Stimulated activated CD4-positive, alpha-beta T cell treated with anti-CD3 and anti-CD28 coated beads, Interleukin-1b, Interleukin-23, amount 100 ng/mL, for 24 hours (primary cell): ENCODE measurements at places on chromosomes 4 and X.

DNA sequence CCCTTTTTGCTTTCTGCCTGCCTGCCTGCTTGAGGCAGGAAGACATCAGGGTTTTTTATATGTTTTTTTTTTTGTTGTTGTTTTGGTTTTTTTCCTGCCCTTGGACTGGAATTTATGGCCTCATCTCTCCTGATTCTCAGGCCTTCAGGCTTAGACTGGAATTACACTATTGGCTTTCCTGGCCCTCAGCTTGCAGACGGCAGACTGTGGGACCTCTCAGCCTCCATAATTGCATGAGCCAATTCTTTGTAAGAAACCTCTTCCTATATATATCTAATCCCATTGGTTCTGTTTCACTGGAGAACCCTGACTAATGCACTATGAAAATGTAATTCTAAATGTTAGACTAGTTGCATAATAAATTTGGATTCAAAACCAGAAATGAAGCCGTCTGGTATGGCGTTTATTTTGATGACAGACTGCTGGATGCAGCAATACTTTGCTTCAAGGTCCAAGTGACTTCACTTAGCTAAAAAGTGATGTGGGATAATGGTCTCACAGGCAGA lies 59.0 kb downstream of the SEL1L3 start:
- no peak for DNase-seq

DNA sequence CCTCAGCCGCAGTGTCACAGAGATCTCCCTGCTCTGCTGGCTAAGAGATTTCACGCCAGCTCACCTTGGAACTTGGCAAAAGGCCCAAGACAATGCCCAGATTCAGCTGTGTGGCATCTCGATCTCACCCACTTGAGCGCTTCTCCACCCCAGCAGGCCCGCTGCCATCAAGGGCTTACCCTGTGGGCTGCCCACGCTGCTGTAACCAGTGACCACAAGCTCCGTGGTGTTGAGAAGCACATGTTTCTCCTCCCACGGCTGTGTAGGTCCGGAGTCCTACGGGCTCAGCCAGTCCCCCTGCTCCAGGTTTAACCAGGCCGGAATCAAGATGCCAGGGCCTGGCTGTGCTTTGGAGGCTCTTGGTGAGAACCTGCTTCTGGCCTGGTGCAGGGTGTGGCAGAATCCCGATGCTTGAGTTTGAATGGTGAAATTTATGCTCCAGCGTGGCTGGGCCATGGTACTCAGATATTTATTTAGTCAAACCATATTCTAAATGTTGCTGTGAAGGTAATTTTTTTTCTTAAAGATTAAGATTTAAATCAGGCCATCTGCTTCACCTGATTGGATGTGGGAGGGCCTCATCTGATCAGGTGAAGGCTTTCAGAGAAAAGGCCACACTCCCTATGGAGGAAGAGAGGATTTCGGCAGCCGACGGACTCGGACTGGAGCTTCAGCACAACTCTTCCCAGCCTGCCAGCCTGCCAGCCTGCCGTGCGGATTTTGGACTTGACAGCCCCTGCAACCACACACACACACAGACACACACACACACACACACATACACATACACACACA lies 24.8 kb upstream of the ADRA2C start:
- no peak for DNase-seq

DNA sequence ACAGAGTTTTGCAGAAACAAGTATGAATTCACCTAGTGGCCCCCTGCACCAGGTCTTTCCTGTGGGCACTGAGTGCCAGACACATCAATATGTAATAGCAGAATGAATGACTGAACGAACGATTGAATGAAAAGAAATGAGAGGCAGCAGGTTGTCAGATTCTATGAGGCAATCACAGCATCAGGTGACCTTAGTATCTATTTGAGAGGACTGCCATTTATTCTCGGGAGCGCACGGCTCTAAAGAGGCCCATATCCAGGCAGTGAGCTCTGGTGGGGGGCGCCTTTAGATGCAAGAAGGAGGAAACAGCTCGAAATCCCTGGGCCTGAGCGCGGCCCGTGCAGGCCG lies 528 bp upstream of the SLC25A4 start:
- no peak for DNase-seq

DNA sequence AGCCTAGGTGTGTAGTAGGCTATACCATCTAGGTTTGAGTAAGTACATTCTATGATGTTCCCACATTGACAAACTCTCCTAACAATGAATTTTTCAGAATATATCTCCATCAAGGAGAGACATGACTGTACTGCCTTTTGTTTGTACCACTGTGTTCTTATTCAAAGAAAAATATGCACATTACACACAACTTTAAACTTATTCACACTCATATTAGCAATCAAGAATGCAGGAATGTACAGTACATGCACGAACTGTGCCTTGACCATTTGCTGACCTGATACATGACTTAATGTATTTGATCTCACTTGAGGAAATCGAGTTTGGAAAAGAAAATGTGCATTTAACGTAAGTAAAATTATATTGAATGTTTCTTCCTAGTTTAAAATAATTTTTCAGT lies 525.1 kb upstream of the AGA start:
- no peak for DNase-seq

DNA sequence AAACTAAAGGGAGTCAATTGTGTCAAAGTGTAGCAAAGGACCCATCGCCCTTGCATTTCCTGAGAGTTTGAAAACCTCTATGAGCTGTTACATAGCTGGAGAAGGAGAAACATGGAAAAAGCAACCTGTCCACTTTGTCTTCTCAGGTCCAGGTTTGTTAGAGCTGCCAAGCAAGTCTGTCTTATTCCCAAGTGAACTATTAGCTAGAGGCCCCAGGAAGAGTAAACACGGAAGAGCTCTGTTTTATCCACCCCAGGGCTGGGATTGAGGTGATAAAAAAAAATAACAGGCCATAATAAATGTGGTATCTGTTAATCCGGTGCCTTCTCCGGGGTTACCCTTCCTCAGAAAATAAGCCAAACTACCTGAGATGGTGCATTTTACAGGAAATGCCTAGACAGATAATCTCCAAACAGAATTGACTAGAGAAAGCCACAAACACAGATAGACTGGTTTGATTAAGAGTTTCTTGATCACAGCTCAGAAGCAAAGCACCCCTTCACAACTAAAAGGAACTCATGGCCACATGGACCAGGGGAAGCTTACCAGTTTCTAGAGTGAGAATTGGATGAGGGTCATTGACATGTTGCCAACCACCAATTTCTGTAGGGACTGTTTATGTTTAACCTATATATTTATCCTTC lies 35.9 kb upstream of the RELL1 start:
- no peak for DNase-seq

GRCh38 chr4:4572821-4573220 lies 31.0 kb upstream of the STX18 start:
- no peak for DNase-seq

- DNase-seq: no peak
These were observed 124.2 kb upstream of the EOLA2 start for GRCh38 chrX:150062292-150063137.

DNA sequence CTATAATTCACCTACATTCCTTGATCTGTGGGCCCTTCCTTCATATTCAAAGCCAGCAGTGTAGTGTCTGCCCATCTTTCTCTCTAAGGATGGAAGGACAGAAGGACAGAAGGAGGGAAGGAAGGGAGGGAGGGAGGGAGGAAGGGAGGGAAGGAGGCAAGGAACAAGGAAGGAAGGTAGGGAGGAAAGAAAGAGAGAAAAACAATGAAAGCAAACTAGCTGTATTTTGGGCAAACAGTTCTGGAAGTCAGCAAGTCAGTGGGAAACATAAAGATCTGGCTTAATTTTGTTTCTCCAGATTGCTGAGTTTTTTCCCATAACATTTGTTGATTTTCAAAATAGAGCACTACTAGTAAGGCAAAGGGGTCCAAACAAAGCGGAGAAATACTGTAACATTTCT lies 555.2 kb upstream of the EPHA5 start:
- no peak for DNase-seq

DNA sequence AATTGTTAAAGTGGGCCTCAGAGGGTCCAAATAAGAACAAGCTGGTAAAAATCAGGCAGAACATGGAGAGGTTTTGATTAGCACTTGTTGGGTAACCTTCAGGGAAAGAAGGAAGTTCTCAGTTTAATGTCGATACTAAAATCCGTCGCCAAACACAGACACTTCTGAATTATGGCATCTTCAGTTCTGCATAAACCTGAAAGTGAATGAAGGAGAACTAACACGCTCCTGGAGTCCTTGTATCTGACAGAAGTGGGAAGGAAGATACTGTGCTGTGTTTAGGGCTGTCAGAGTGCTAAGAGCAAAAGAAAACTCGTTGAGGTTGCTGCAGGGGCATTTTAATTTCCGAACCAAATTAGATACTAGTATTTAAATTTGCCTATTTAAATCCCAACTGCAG lies 106.2 kb downstream of the TMA16 start:
- no peak for DNase-seq

- no peak for DNase-seq
These were observed 153.6 kb upstream of the INTU start for GRCh38 chr4:127479031-127479622.

- DNase-seq: no peak
These were observed 1.2 kb upstream of the ACE2 start for GRCh38 chrX:15601932-15602331.

GRCh38 chr4:152193059-152193458 lies 342.8 kb downstream of the FBXW7 start:
- no peak for DNase-seq

GRCh38 chr4:184328022-184328736 lies 110.5 kb upstream of the ENPP6 start:
- peak; percentile 9 for DNase-seq

DNA sequence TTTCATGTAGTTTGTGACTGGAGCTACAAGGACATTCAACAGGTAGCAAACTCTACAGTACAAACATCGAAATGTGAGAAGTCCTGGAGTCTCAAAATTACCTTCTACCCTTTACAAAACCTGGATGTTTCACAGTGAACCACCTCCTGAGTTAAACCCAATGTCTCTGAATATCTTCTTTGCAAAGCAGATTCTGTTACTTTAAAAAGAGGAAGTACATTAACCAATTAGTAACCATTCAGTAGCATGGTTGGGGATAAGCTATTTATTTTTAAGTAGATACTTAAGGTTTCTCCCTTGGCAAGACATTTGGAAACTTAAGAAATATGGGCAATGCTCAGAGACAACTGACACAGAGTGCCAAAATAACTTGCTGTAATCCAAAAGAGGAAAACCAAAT lies 371.9 kb upstream of the NWD2 start:
- no peak for DNase-seq
